ENCODE measurements at places on chromosomes 11 and 22.

DNA sequence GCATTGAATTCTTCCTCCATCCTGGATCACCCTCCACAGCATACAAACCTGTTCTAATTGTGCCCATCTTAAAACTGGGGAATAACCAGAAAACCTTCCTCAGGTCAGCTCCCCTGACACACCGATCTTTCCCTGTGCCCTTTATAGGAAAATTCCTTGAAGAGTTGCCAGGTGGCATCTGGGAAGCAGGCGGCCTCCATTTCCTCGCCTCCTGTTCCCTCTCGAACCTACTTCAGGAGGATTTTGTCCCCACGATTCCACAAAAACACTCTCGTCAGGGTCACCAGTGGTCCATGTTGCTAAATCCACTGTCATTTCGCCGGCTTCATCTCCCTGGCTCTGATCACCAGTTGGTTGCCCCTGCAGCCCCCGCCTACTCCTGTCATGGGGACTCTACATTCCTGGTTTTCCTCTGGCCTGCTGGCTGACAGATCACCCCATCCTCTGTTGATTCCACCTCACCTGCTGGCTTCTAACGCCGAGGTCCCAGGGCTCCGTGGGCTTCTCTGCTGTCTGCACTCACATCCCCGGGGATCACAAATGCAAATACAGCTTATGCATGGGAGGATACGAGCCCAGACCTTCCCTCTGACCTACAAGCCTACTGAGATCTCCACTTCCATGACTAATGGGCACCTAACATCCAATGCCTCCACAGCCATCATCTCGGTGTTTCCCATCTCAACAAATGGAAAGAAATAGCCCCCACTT, 92.5 kb upstream of the PRDM11 start:
- no peak for DNase-seq

GRCh38 chr22:44003405-44004103, 20.5 kb upstream of the PARVB start:
- DNase-seq = no peak

DNA sequence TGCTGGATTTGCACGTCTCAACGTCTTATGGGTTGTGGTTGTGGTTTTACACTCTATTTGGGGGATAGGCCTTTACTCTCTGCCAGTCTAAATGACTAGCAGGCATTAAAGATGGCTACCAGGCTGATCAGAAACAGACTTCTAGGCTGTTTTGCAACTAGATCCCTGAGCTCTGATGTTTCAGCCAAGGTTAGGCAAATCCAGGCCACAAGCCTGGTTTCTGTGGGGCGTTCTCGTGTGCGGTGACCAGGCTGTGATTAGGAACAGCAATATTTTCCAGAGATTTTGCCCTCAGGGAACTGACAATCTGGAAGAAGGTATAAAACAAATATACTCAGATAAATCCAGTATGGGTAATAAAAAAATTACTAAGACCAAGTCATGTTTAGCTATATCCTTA, 502.4 kb downstream of the INSC start:
- DNase-seq = no peak

DNA sequence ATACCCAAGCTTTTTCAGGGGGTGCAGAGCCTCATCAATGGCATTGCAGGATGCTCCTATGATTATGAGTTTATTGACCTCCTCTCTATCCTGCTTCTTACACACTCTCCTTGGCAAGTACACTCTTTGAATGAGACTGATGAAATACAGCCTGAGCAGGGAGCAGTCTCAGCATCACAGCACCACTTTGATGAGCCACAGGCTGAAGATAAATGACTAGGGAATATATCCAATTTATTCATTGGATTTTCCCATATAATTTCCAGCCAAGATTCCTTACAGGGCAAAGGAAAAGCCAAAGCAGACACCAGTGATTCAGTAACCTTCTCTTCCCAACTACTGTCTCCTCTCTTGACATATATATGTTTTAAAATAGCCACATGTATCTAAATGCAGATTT, 79.2 kb downstream of the CASP12 start:
- DNase-seq = no peak

DNA sequence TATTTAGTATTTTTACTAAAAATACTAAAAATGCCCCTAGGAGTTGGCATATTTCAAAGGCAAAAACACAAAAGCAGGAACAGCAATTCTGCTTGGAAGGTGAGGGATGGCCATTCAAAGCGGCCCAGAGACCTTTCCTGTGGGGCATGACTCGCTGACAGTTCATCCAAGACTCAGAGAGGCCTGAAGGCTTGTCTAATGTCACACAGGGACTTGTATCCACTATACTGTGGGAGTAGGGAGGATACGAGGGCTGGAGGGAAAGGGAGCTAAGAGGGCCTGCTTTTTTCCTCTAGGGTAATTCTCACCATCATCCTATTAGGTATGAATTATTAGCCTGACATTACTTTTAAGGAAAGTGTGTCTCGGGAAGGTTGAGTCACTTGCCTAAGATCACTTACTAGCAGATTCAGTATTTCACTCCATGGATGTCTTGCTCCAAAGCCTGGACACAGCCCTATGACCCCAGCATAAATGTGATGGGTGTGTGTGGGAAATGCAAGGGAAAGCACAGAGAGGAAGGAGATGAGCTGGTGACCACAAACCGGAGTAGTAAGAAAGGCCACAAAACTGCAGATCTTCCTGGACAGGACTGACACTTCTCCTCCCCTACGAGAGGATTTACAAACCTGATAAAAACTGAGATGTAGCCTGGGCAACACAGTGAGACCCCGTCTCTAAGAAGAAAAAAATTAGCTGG, 16.7 kb upstream of the UCP3 start:
- no peak for DNase-seq

DNA sequence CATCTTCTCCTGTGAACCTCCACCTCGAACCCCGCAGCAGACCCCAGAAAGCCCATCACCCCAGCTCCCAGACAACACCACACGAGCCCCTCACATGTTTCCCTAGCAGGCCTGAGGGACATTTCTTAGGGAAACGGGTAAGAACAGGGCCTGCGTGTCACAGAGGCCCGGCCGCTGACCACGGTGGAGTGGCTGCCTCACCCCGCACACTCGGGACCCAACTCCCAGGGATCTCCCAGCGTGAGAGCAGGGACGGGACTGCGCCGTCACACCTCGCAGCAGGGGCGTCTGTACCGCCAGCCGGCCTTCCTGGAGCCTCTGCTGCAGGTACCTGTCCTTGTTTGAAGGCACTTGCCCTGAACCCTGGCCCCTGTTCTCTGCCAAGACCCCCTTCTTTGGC, 10.2 kb downstream of the ATP5MGL start:
- DNase-seq = no peak

DNA sequence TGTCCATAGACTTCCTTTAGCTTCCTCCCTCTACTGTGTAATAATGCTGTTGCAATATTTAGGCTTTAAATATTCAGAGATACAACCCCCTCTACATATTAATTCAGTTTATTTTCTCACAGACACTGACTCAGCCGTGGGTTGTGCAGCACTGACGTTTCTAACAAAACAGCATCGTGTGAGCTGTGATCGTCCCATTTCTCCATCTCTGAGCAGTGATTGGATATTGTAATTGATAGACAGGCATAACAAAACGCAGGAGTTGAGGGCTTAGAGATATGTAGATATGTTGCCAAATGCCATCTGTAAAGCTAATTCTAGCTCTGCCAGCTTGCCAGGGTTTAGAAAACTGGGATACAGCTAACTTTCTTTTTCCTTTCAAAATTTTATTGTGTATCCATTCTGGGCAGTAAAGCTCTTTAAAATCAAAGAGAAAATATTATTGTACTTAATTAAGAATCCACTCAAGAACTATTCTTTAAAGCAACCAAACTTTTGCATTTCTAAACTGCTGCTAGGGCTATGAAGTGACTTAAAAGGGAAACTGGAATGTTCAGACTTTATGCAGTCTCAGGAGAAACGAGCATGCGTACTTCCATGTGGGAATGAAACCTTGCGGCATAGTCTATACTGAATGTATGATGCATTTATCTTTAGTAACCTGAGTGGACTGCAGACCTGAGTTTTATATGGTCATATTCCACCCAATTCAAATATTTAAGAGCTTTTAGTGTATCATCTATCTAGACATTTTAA, 22.7 kb downstream of the BTBD10 start:
- DNase-seq = no peak

- DNase-seq = no peak
Observed at GRCh38 chr11:69828276-69828970, 9.2 kb upstream of the FGF3 start.

- no peak for DNase-seq
Observed at GRCh38 chr11:131910178-131910522, 539.7 kb downstream of the NTM start.

DNA sequence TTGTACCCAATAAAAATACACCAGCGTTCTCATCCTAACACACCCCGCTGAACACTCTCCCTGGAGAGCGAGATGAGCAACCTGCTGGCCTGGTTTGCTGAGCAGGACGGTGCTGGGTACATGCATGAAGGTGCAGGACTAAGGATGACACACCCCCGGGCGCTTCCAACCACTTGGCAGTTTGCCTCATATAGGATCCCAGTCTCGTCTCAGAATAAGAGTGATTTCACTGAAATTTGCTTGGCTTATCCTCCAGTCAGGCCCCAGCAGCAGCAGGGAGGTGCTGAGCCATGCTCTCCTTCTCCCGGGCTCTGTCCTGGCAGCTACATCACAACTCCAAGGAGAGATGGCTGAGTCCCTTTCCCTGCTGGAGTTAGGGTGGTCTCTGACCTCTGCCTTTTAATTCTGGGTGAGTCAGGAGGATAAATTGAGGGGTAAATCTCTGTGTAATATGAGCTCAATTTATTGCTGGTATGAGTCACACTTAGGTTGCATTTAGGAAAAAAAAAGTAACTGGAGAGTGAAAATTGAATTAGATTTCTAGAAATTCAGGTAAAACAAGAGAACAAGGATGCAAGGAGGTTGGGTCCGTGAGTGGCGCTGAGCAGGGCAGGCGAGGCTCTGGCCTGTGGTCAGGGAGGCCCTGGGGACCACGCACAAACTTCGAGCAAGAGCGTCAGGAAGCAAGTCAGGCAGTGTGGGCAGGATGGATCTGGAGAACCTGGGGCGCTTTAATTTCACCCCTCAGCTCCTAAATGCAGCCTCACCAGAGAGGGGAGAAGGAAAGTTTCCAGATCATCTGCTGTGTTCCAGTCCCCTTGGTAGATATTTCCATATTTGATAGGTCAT, 974.0 kb downstream of the TBC1D22A start:
- no peak for DNase-seq

- no peak for DNase-seq
Observed at GRCh38 chr11:37320921-37321320, 722.9 kb upstream of the RAG2 start.

DNA sequence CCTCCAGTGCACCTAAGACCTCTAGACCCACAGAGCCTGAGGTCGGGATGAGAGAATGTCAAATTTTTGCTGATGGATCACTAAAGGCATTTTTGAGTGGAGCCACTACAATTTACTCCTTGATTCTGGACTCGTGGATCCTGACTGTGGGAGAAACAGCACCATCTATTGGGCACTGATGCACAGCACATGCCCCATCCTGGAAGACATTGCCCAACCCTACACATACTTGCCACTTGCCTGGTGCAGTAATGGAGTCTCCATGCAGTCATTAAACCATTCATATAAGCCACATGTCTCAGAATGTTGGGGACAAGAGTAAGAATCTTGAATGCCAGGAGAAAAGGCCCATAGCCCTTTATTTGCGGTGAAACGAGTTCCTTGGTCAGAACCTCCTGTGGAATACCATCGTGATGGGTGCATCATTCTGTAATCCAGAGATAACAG, 103.9 kb downstream of the GGTLC2 start:
- DNase-seq = peak; percentile 26

GRCh38 chr11:75031771-75032549, 43.2 kb downstream of the NEU3 start:
- peak; percentile 30 for DNase-seq

- DNase-seq = no peak
Observed at GRCh38 chr22:37549704-37550059, 10.6 kb upstream of the CDC42EP1 start.

GRCh38 chr11:69014084-69014851, 1.2 kb upstream of the MRGPRF start:
- no peak for DNase-seq

DNA sequence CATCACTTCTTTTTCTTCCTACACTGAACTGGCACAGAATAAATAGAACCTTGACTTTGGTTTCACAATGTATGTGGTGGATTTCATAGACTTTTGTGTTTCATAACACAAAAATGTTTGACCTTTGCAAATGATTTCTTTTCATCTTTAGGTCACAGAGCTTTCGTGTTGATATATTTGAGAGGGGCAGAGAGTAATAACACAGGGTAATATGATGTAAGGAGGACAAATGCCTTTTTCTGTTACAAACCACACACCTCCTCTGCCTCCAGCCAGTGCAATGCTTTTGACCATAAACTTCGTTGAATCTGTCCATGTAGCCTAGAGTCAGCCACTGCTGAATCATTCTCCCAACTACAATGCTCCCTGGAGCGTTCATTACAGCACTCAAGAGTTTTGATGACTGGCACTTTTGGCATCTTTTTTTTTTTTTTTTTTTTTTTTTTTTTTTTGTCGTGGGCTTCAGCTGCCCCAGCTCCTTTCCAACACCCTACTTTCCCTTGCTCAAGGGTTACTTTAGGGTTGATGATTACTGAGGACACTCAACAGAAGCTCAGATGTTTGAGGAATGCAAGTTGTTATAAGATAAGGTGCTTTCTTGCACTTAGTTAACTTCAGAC, 11.4 kb upstream of the CAT start:
- DNase-seq = no peak

DNA sequence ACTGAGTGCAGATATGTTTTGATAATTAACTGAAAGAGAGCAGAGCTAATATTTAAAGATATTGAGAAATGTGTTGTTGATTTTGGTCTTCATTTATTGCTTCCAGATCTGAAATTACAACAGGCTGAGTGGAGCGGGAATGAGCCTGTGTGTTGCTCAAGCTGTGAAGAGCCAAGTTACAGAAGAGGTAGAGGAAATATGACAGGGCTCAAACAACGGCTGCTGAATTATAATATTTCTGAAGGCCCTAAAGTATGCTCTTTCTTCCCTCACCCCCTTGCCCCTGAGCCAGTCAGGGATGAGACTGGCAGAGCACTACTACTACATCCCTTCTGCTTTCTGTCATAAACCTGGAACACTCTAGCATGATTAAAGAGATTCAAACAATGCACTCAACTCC, 115.6 kb downstream of the FANCF start:
- DNase-seq = no peak

- DNase-seq = peak; percentile 56
Observed at GRCh38 chr11:1889224-1889930, 2.3 kb downstream of the PRR33 start.

- no peak for DNase-seq
Observed at GRCh38 chr11:69360606-69361005, 66.7 kb downstream of the MYEOV start.

GRCh38 chr22:43152003-43152356, 621 bp downstream of the TSPO start:
- DNase-seq = no peak

GRCh38 chr11:68468217-68468828, 7.8 kb downstream of the PPP6R3 start:
- DNase-seq = no peak

GRCh38 chr22:20777420-20778177, 3.7 kb downstream of the SERPIND1 start:
- no peak for DNase-seq

- DNase-seq = peak; percentile 94
Observed at GRCh38 chr11:65860278-65861164, at the start of gene MUS81. TSS of gene MUS81 (plus strand) at chr11:65860433. CDS start at chr11:65860754, 321 bp downstream.

- no peak for DNase-seq
Observed at GRCh38 chr22:49956914-49957825, 3.4 kb upstream of the PIM3 start.

- DNase-seq = no peak
Observed at GRCh38 chr11:126329644-126330211, 25.8 kb upstream of the ST3GAL4 start.
